Suprapubic skin (tissue), 4 donors: ENCODE measurements at places on chromosomes 11 and 22. TPM values are rescaled to one million over a fixed set of nuclear protein-coding genes. Genes with fewer than 3 reads are reported as not detected.

GRCh38 chr22:32692371-32692770 is 109.1 kb upstream of the TIMP3 start:
- no peak for DNase-seq

The EI24 gene
- total RNA-seq = 119 TPM

The ROBO3 gene
- total RNA-seq = 2.0 TPM

The MLC1 gene
- 0.81 TPM for total RNA-seq
